ENCODE measurements at places on chromosomes 5 and 9.
A peak's percentile ranks its signal among the peaks of the same experiment; 100 is the strongest.

DNA sequence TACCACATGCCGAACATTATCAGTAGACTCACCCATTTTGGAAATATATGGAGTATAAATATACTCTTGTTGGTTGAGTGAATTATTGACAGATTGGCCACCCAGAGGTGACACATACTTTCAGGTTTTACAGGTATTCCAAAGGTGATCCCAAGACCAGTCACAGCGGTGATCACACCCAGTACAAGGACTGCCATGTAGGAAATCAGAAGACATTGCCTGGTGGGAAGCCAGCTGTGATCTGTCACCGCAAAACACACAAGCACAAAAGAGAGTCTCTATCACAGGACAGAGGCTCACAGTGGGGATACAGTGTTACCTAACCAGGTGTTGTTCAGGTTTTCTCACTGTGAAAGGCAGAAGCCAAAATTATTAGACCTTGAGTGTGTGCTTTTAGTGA is 15.8 kb downstream of the BTF3 start:
- no peak for DNase-seq

- DNase-seq: no peak
These were observed 31.5 kb downstream of the STK10 start for GRCh38 chr5:172156541-172156994.

DNA sequence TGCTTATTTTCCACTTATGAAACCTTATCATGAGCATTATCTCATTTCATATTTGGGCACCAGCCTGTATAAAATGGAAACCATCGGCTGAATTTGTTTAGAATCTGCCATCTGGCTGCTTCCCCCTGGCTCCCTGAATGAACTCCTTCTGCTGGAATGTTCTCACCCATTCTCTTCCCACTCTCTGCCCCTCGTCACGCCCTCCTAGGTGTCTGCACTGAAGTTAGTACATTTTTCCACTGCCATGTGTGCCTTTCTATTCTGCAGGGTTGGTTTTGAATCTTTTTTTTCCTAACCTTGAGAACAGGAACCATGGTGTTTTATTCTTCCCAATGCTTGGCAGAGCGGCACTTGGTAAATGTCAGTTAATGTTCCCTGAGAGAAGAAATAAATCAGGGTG is 359.7 kb downstream of the MLLT3 start:
- no peak for DNase-seq

DNA sequence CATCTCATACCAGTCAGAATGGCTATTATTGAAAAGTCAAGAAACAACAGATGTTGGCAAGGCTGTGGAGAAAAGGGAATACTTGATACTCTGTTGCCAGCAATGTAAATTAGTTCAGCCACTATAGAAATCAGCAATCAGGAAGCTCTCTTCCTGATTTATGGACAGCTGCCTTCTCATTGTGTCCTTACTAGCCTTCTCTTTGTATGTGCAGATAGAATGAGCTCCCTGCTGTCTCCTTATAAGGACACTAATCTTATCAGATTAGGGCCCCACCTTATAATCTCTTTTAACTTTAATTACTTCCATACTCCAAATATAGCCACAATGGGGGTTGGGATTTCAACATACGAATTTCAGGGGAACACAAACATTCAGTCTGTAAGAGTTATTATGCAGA is 38.0 kb downstream of the KCNV2 start:
- no peak for DNase-seq

- DNase-seq: no peak
These were observed 211.0 kb downstream of the SNX18 start for GRCh38 chr5:54728588-54728915.

- DNase-seq: no peak
These were observed 90.1 kb downstream of the STARD4 start for GRCh38 chr5:111422245-111422644.

DNA sequence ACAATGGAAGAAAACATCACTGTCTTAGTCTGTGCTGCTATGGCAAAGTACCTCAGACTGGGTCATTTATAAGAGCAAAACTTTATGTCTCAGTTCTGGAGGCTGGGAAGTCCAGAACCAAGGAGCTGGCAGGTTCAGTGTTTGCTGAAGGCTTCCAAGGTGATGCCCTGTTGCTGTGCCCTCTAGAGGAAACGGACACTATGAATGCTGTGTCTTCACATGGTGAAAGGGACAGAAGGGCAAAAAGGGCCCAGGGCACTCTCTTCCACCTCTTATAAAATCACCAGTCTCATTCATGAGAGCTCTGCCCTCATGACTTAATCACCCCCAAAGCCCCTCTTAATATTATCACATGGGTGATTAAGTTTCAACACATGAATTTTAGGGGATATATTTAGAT is 143.5 kb downstream of the FANCC start:
- no peak for DNase-seq

DNA sequence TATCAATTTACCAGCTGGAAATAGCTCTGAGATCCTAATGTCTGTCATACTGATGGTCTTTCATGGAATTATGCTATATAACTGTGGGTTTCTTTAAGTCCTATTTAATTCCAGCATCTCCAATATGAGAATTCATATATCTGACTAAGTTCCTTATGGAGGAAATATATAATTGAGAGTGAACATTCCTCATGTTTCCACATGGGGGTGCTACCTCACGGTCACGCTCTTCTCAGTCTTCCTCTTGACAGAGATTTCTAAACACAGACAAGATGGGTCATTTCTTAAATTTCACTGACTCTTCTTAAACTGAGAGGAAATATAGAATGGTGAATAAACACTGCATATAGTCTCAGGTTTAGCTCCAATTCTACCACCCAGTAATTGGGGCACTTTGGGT is 212.1 kb downstream of the SLF1 start:
- no peak for DNase-seq

GRCh38 chr5:6556802-6557102 is 76.1 kb downstream of the NSUN2 start:
- no peak for DNase-seq

DNA sequence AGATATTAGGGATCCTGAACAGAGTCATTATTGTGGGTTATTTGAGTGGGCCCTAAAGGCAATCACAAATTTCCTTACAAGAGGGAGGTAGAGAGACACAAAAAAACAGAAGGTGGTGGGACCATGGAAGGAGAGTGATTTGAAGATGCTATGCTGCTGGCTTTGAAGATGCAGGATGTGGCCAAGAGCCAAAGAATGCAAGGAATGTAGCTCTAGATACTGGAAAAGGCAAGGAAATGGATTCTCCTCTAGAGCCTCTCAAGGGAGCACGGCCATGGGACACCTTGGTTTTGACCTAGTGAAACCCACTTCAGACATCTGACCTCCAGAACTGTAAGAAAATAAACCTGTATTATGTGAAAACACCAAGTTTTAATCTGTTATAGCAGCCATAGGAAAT is 53.8 kb downstream of the TTC39B start:
- no peak for DNase-seq

DNA sequence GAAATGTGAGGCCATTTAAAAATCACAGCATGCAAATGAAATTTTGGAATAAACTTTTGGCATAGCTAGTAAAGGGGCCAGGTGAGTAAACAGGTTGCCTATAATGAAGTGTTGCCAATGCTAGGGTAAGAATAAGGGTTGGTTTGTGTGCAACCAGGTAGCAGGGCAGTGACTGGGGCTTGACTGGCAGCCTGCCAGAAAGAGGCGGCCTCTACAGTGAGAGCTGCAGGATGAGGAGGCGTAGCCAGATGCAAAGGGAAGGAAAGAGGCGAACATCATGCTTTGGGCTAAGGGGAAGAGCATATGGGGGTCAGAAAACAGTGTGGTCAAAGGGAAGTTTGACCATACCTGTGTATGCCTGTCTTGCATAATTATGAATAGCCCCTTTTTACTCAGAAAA is 70.6 kb downstream of the MAST4 start:
- no peak for DNase-seq

DNA sequence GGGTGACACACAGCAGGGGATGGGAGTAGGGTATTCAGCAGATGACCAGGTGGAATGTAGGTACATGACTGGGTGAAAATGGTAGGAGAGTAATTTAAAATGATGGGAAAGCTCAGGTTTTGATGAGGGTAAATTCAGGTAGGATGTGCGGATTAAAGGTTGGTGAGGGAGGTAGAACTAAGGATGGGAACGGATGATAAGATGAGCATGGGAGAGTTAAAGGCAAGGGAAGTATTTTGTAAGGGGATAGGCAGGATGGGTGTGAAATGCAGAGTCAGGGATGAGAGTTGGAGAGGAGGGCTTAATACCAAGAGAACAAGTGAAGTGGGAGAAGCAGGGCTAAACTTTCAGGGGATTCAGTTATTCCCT is 1.5 kb downstream of the TLN1 start:
- no peak for DNase-seq

DNA sequence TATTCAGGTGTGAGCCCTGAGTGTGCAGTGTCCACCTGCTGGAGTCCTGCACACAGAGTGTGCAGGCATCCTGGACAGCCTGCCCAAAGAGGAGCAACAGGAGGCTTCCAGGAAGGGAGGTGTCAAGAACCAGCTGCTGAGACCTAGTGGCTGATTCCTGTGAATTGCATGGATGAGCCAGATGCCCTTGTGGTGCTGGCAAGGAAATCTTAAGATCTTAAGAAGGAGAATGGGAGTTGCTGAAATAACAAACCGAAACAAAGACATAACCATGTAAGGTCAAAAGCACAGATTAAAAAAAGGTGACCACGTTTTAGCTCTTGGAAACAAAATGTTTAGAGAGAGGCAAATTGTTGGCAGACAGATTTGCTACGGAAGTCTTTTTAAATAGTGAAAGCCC is 29.3 kb upstream of the RPS23 start:
- no peak for DNase-seq

- no peak for DNase-seq
These were observed 11.5 kb upstream of the BOD1 start for GRCh38 chr5:173627860-173628392.

DNA sequence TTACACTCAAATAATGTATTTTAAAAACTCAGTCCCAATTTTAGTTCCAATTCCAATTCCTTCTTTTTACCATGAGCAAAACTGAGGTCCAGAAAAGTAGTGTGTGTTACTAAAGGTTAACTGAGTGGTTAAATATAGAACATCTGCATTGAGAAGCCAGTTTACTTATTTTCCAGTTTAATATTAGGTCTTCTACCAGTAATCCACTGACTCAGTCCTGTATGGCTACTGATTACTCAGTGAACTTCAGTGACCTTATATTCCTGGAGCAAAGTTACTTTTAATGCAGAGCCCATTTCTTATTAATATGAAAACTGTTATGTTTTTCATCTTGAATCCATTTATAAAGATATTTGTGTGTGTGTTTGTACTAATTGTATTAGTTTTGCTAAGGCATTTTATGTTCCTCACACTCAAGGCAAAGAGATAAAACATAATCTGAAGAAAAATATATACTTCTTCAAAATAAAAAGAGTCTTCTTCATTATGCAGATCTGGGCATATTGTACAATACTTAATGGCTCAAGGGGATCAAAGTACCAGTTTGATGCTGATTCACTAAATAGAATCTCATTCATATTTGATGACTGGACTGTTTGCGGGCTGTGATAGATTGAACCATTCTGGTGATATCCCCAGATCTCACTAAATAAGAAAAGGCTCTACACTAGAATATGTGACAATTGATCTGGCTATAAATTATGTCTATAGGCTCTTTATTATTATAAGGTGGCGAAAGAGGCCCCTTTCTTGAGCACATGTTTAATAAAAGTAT is 60.8 kb downstream of the DMXL1 start:
- no peak for DNase-seq

DNA sequence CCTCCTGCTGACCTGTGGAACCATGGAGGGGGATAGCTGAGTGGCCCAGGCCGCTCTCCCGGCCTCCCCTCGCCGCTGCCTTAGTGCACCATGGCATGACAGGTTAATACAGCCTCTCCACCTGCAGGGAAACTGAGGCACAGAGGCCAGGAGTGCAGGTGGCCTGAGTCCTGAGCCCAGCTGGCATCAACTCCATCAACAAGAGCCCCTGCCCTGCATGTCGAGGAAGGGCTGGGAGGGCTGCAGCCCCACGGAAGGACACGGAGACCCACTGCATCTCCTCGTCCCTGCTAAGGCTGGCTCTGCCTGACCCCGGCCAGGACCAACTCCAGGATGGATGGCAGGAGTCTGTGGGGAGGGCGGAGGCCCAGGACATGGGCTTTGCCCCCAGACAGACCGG is 27.2 kb downstream of the CCDC187 start:
- no peak for DNase-seq

- peak; percentile 14 for DNase-seq
These were observed 42.3 kb upstream of the MATR3 start for GRCh38 chr5:139251281-139251687.

DNA sequence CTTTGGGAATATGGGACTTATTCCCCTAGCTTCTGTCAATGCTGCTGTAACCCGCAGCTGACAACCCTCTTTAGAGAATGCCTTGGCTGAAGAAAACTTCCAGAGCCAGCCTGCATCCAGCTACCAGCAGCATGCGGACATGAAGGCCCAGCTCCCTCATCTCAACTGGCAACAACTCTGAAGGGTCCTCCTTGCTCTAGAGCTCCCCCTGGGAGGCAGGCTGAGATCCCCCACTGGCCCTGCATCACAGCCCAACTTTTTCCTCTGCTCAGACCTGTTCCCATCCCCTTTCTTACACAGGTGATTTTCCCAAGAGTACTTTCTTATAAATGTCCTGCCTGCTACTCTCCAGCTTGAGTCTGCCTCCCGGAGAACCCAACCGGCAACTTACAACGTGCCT is 18.7 kb upstream of the WNT8A start:
- DNase-seq: no peak

DNA sequence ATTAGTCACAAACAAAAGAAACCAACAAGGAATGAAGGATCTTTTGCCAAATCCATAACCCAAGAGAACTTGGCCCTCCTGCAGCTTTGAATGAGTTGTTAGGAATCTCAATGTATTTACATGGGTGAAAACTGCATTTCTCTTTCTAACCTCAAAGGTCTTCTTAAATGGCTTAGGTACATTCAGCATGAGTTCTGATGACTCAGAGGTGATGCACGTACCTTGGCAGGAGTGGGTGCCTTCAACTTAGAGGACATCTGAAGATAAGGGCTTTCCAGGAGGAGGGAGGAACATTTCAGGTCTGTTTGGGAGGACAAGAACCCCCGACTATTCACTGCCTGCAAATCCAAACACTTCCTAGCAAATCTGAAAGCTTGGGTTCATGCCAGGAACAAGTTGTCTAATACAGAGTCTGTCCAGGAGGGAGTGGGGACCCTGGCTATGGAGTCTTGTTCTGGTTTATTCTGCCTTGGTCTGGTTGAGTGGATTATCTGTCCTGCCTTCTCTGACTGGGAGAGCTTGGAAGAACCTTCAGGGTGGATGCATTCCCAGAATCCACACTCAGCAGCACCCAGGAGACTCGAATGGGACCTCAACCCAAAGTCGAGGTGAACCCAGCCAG is 65.7 kb downstream of the IRX2 start:
- DNase-seq: no peak

- DNase-seq: no peak
These were observed 152.5 kb upstream of the ALDH1B1 start for GRCh38 chr9:38240051-38240450.

DNA sequence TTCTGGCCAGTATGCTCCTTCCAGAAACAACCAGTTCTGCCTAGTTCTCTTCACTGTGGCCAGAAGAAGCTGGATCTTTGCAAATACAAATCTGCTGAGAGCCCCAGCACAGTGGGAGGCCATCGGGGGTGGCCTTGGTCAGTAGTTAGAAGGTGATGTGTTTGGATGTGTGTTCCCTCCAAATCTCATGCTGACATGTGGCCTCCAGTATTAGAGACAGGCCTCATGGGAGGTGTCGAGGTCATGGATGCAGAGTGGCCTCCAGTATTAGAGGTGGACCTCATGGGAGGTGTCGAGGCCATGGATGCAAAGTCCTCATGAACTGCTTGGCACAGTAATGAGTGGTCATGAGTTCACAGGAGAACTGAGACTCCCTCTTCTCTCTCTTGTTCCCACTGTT is 7.6 kb upstream of the IRX2 start:
- DNase-seq: no peak
